ENCODE measurements at places on chromosomes 3 and 15. TPM values are rescaled to one million over a fixed set of nuclear protein-coding genes. Genes with fewer than 3 reads are reported as not detected.

DNA sequence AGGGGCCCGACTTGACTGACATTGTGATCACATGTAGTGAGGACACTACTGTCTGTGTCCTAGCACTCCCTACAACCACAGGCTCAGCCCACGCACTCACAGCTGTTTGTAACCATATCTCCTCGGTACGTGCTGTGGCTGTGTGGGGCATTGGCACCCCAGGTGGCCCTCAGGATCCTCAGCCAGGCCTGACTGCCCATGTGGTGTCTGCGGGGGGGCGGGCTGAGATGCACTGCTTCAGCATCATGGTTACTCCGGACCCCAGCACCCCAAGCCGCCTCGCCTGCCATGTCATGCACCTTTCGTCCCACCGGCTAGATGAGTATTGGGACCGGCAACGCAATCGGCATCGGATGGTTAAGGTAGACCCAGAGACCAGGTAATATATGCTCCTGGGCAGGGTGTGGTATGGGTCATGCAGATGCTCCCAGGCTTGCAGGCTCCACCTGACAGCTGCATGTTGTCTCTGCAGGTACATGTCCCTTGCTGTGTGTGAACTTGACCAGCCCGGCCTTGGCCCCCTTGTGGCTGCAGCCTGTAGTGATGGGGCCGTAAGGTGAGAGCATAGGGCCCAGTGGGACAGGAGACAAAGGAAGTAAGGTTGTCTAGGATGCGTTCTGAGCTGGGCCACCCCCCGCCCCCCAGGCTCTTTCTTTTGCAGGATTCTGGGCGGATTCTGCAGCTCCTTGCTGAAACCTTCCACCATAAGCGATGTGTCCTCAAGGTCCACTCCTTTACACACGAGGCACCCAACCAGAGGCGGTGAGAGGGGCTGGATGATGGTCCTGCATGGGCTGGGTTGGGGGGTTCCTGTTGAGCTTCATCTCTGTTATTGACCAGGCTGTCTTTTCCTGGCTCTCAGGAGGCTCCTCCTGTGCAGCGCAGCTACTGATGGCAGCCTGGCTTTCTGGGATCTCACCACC, 4.4 kb downstream of the DALRD3 start:
- no peak for DNase-seq

GRCh38 chr3:40598338-40598737, 73.6 kb downstream of the ZNF621 start:
- DNase-seq: no peak

GRCh38 chr3:18027161-18027939, 284.9 kb upstream of the TBC1D5 start:
- DNase-seq: no peak

DNA sequence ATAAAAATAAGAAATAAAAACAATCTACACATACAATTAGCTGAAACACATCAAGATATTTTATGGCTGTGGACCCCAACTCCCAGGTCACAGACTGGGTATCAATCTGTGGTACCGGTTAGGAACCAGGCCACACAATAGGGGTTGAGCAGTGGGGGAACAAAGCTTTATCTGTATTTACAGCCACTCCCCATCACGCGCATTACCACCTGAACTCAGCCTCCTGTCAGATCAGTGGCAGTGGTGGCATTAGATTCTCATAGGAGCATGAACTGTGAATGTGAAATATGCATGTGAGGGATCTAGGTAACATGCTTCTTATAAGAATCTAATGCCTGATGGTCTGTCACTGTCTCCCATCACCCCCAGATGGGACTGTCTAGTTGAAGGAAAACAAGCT, 17.7 kb upstream of the DNAJC19 start:
- no peak for DNase-seq

DNA sequence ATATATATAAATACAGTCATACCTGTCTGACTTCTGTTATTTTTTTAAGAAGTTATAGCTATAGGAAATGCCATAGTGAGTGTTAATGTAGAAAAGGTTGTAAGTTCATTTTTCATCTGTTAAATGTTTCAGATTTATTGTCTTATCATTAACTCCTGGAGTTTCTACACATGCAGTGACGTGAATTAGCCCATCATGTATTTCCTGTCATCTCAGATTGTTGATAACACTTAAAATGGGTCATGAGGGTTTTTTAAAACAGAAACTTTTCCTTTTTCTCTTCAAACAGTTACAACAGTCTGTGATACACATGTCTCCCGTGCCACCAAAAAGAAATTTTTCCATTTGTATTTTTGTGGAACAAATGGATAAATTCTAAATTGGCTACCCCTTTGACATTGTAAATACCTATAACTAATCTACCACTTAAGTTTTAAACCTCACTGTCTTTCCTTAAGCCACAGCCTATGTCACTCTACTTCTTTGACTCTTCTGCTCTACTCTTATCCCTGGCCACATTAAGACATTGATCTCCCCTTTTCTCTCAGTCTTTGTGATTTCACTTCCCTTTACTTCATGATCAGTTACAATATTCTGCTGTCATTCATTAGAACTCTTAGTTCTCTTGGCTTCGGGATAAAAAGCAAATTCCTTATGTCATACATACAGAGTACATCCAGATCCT, 89.1 kb downstream of the NEO1 start:
- no peak for DNase-seq

DNA sequence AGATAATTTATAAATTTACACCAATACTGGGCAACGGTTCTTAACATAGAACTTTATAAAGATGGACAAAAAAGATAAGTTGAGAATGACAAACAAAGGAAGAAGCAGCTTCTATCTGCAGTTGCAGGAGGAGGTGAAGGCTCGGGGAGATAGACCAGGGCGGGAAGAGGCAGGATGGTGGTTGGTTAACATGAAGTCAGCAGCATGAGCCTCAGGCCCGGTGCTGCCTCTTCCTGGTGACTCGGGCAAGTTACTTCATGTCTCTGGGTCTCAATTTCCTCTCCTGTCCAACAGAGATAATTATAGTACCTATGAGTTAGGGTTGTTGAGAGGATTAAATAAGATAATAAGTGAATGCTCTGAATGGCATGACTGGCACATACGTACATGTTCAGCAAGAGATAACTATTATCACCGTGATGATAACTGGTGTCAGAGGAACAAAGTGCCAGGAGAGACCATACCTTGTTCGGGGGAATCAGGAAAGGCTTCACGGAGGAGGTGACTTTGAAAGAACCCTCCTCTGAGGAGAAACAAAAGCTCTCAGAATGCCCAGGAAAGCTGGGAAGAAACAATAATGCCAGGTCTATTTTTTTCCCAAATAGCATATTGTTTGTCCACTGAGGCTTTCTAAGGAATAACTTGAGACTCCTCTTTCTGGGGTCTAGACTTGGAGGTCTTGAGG, 4.4 kb downstream of the PAK6 start:
- no peak for DNase-seq

DNA sequence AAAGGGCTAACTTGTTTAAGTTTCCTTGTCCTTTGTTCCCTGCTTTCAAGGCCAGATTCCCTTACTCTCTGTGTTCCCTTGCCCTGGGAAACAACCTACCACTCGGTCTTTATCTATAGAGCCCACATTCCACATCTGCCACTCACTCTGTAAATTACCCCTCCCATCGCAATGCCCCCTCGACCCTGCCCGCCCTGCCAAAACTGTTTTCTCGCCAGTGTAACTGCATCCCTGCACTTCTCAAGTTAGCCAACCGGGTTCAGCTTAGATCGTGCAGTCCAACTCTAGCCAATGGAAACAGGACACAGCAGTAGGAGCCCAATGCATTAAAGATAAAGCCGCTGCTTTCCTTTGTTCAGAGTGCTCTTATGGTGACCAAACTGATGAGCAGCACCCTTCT, 263.6 kb downstream of the TBL1XR1 start:
- no peak for DNase-seq

DNA sequence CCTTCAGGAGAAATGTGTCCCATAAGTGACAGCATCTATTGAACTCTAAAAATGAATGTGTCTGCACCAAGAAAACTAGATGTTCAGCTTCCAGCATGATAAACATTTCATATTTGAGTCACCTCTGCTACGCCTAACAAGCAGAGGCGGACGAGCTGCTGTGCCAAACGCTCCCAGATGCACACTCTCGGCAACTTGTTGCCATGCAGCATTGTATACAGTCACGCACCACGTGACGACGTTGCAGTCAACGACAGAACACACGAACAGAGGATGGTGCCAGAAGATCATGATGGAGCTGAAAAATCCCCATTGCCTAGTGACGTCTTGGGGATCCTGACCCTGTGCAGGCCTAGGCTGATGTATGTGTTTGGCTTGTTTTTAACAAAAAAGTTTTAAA, 137.5 kb downstream of the XXYLT1 start:
- DNase-seq: no peak

GRCh38 chr3:42478830-42479229, 23.6 kb upstream of the VIPR1 start:
- no peak for DNase-seq

DNA sequence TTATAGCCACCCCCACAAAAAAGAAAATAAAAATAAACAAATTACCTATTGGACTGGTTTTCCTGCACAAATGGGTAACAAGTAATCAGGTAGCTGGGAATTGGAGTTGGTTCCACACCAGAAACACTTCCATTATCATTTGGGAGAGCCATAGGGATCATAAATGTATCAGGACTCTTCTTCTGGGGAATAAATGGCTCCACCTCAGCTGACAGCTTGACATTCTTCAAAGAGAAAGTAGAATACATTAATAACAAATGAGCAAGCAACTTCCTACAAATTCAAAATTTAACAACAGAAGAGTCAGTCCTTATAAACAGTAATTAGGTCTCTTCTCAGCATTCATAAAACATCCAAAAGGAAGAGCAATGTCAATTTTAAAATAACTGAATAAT, 8.7 kb downstream of the SECISBP2L start:
- DNase-seq: no peak

DNA sequence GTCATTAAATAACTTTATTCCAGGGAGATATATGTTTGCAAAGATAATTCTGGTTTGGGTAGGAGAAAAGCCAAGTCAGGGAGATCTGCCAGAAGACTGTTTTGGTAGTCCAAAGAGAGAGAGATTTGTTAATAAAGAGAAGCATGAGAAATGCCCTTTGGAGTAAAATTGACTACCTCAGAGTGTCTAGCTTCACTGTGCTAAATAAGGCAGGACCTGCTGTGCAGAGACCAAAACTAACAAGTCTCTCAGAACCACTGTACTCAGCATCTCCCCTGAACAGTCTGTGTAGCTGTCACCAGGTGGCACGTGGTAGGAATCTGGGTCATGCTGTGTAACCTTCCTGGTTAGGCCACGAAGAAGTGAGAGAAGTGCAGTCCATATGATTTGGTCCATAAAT, 31.6 kb upstream of the SLC35G2 start:
- DNase-seq: no peak

GRCh38 chr3:18557216-18557615, 132.1 kb upstream of the SATB1 start:
- no peak for DNase-seq

GRCh38 chr3:88408097-88408496, 258.3 kb downstream of the C3orf38 start:
- DNase-seq: no peak

DNA sequence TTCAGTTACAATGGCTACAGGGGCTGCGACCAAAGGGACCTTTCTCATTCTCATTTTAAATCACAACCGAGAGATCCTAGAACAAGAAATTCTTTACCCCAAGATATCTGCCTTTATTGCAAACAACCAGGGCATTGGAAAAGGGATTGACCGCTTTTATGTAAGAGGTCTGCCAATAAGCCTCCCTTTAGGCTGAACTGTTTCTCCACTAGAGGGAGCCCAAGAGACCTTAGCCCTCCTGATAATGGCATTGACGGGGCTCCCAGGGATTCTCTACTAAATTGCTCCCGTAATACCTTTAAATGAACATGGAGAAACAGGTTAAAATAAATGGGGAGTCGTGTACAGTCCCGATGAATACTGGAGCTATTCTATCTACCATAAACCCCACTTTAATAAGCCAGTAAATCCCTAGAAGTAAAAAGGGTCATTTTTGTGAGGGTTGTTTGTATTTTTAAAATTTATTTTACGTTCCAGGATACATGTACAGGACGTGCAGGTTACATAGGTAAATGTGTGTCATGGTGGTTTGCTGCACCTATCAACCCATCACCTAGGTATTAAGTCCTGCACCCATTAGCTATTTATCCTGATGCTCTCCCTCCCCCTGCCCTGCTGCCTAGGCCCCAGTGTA, 7.5 kb upstream of the IGSF10 start:
- no peak for DNase-seq

DNA sequence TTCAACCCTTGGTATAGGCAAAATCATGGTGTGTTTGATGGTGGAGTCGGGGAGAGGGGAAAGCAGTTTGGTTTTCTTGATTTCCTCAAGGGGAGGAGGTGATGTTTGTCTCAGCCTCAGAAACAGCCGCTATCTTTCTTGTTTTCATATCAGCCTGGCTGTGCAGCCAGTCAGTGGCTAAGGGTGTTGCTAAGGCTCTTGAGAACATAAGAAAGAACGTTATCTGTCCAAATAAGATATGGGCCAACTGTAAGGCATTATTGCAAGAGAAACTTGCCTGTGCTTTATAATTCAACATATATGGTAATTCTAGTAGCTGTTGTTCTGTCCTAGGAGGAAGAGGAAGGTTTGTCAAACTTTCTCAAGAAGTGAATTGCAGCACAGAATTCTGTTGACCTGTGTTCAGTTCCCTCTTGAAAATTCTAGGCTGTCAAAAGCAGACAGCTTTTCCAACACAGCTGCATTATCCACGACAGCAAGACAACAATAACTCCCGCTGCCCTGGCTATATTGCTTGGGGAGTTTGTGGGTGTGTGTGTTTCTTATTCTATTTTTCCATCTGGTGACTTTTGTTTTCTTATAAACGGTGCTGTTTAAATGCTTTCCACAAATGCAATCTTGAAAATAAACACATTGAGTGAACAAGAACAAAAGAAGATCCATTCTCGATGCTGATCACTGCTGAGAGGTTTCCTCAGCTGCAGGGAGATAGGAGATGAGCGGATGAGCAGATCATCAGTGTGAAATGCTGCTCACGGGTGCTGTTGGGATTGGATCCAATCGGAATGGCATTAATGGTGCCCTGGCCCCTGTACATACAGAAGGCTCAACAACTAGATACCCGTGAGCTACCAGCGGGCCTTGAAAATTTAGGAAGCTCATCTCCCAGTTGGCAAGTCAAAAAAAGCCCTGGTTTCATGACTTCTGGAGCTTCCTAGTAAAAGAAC, 90.8 kb upstream of the TNFAIP8L3 start:
- no peak for DNase-seq

DNA sequence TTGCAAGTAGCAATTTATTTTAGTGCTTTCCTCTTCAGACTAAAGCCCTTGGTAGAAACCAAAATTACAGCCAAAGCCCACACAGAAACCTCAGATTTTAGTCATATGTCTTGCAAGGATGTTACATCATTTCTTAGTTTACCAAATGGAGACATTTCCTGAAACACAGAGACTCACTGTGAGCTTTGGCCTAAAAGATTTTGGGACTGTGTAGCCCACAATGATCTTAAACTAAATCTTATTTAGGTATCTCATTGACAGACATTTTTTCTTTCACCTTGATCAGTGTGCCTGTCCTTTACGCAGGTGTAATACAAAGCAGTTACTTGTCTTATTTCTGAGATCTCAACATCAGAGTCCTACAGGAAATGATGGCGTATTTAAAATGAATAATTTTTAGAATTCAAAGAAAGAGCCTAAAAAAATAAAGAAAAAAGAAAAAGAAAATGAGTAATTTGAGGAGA, 27.8 kb upstream of the AP4E1 start:
- DNase-seq: no peak

- no peak for DNase-seq
These were observed 29.4 kb upstream of the GRIP2 start for GRCh38 chr3:14569474-14570000.

GRCh38 chr3:171460725-171461524, 720 bp upstream of the TNIK start:
- no peak for DNase-seq

HHATL gene
- 0.54 TPM for polyA plus RNA-seq

DUT gene
- polyA plus RNA-seq: 155 TPM

ROPN1 gene
- polyA plus RNA-seq: not detected

PTX3 gene
- 2.9 TPM for polyA plus RNA-seq

HIGD2B gene
- polyA plus RNA-seq: not detected

P3H2 gene
- polyA plus RNA-seq: 86.5 TPM

All from renal cortex interstitium (tissue), 15 donors.